ENCODE measurements at places on chromosomes 1 and 21.
A peak's percentile ranks its signal among the peaks of the same experiment; 100 is the strongest.

- no peak for DNase-seq
- no peak overlapping the region for H3K4me3 ChIP-seq
- H3K36me3 ChIP-seq = no peaks in the 10 kb centered on the region
- H3K4me1 ChIP-seq = peaks cover 5% of the 10 kb centered on the region
- H3K27me3 ChIP-seq = no peaks in the 10 kb centered on the region
Measured at GRCh38 chr1:109722908-109723691, 11.0 kb downstream of the GSTM5 start.

DNA sequence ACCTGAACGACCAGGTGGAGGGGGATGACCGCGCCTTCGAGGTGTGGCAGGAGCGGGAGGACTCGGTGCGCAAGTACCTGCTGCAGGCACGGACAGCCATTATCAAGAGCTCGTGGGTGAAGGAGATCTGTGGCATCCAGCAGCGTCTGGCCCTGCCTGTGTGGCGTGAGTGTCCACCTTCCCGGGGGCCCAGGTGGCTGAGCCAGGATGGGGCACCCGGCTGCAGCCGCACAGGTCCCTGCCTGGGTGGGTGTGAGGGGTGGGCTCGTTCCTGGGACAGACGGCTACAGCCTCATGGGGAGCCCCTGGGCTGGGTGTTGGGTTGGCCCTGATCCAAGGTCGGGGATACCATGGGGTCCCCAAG, 65.2 kb downstream of the TRIM11 start:
- H3K27me3 ChIP-seq = no peaks in the 10 kb centered on the region
- H3K4me1 ChIP-seq = no peaks in the 10 kb centered on the region
- H3K27ac ChIP-seq = no peak overlapping the region
- no peak overlapping the region for H3K4me3 ChIP-seq
- H3K36me3 ChIP-seq = peaks cover 9% of the 10 kb centered on the region

DNA sequence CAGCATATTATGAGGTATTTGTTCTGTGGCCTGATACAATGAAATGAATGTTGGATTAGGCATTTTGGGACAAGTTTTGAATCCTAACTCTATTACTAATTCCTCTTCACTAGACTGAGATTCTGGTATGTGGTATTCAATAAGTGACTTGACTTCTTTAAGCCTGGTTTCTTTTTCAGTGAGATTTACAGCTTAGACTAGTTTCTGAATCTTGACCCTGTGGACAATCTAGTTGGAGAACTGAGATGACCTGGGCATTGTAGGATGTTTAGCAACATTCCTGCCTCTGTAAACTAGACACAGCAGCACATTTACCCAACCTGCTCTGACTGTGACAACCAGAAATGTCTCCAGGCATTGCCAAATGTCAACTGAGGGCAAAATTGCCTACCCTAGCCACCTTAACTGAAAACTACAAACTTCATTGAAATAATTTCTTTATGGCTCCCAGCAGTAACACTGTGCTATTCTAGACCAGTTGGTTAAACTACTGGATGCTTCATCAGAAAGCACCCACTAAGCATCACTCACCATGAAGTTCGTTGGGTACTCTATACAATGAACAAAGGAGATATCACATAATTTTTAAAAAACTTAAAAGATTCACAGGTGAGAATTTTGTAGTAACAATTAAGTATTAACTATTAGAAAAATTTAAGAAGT, 16.8 kb downstream of the PTPRC start:
- no peaks in the 10 kb centered on the region for H3K36me3 ChIP-seq
- H3K27me3 ChIP-seq = no peaks in the 10 kb centered on the region
- H3K4me1 ChIP-seq = no peaks in the 10 kb centered on the region
- no peak overlapping the region for H3K4me3 ChIP-seq
- H3K27ac ChIP-seq = no peak overlapping the region
- DNase-seq = no peak

DNA sequence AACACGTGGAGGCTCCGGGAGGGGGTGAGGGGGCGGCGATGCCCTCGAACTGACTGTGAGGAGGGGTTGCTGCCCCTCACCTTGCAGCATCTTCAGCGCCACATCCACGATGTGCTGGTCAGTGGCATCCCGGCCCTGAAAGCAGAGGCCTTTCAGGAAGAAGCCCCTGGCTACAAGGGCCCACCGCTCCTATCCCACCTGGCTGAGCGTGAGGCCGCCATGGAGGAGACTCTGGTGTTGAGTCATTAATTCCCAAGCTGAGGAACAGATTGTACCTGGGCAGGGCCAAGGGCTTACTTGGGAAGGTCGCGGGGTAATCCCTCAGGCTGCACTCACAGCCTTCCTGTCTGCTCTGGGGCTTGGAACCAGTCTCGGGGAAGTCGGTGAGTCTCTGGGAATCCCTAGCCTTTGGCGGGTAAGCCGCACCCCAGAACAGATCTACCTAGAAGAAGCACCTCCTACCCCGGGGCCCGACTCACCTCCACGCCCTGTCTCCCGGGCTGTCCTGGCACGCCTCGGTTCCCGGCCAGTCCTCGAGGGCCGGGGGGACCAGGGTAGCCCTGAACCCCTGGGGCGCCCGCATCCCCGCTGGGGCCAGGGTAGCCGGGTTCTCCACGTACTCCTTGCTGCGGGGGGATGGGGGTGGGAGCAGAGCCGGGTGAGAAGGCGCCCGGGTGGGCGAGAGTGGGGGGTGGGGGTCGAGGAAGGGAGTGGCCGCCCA, 13.9 kb downstream of the COL9A2 start:
- no peaks in the 10 kb centered on the region for H3K4me1 ChIP-seq
- H3K27ac ChIP-seq = no peak overlapping the region
- no peak overlapping the region for H3K4me3 ChIP-seq
- H3K27me3 ChIP-seq = no peaks in the 10 kb centered on the region
- no peak for DNase-seq

- DNase-seq = no peak
- no peaks in the 10 kb centered on the region for H3K4me1 ChIP-seq
- no peak overlapping the region for H3K4me3 ChIP-seq
- no peak overlapping the region for H3K27ac ChIP-seq
- H3K27me3 ChIP-seq = no peaks in the 10 kb centered on the region
Measured at GRCh38 chr1:90274376-90274775, 279.5 kb downstream of the ZNF326 start.

DNA sequence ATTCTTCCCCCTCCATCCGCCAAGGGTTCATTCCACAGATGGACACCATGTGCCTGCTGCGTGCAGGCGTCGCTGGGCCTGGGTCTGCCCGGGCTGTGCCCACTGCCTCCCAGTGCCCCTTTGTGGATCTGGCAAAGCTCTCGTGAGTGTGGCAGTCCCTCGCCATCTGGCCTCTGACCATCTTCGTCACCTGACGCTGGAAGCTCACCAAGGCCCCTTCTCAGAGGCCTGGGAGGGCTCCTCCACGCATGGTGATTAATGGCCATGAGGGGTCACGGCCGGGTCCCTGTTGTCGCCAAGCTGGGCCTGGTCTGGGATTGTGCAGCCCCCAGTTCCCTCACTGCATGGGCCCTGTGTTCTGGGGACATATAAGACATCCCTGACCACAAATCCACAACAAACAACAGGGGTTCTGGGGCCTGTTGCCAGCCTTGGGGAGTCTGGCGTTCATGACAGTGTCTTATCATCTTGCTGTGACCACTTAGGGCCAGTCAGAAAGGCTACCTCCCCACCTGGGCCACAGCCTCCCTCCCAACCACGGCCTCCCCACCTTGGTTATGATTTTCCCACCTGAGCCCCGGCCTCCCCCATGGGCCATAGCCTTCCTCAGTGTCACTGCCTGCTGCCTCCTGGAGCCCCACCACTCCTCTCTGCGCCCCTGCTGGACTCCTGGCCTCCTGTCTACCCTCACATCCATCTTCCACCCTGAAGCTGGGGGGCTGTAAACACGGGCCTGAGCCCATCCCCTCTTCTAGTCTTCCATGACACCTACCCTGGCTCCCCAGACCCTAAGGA, 27.9 kb downstream of the SLC45A1 start:
- peaks cover 28% of the 10 kb centered on the region for H3K4me1 ChIP-seq
- peaks cover 10% of the 10 kb centered on the region for H3K27me3 ChIP-seq
- H3K27ac ChIP-seq = no peak overlapping the region
- peaks cover 8% of the 10 kb centered on the region for H3K36me3 ChIP-seq

- no peak overlapping the region for H3K27ac ChIP-seq
- H3K27me3 ChIP-seq = no peaks in the 10 kb centered on the region
- H3K36me3 ChIP-seq = no peaks in the 10 kb centered on the region
- DNase-seq = no peak
- H3K4me1 ChIP-seq = peaks cover 9% of the 10 kb centered on the region
- no peak overlapping the region for H3K4me3 ChIP-seq
Measured at GRCh38 chr1:53402891-53403655, 56.1 kb upstream of the DMRTB1 start.

- no peaks in the 10 kb centered on the region for H3K36me3 ChIP-seq
- H3K27ac ChIP-seq = peak overlapping the region; percentile 75
- H3K4me1 ChIP-seq = peaks cover 4% of the 10 kb centered on the region
Measured at GRCh38 chr21:43853851-43854772, 10.9 kb upstream of the AGPAT3 start.

GRCh38 chr1:10800778-10801177, 4.3 kb upstream of the CASZ1 start:
- no peak overlapping the region for H3K4me3 ChIP-seq
- H3K27me3 ChIP-seq = peaks cover 92% of the 10 kb centered on the region
- no peaks in the 10 kb centered on the region for H3K36me3 ChIP-seq
- no peak overlapping the region for H3K27ac ChIP-seq
- H3K4me1 ChIP-seq = no peaks in the 10 kb centered on the region
- DNase-seq = no peak

DNA sequence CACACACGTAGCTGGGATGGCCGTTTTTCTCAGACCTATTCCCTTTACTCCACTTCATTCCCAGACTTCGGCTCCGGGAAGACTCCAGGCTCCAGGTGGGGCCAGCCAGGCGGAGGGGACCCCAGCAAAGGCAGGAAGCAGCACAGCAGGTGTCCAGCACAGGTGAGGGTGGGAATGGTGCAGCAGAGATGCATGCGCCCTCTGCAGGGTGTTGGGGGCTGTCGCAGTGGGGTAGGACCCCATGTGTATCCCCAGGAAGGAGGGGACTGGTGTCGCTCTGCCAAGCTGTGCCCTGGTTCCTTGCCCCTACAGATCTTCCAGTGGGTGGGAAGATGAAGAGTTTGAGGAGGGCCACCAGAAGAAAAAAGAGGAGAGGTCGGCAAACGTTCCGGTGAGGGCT, 5.3 kb downstream of the TTC24 start:
- peaks cover 9% of the 10 kb centered on the region for H3K4me1 ChIP-seq
- H3K27ac ChIP-seq = no peak overlapping the region
- no peak overlapping the region for H3K4me3 ChIP-seq
- no peaks in the 10 kb centered on the region for H3K36me3 ChIP-seq
- no peak for DNase-seq

GRCh38 chr1:117336088-117336817, 31.0 kb upstream of the MAN1A2 start:
- H3K36me3 ChIP-seq = no peaks in the 10 kb centered on the region
- no peaks in the 10 kb centered on the region for H3K4me1 ChIP-seq
- no peak for DNase-seq
- no peak overlapping the region for H3K27ac ChIP-seq
- H3K4me3 ChIP-seq = no peak overlapping the region

DNA sequence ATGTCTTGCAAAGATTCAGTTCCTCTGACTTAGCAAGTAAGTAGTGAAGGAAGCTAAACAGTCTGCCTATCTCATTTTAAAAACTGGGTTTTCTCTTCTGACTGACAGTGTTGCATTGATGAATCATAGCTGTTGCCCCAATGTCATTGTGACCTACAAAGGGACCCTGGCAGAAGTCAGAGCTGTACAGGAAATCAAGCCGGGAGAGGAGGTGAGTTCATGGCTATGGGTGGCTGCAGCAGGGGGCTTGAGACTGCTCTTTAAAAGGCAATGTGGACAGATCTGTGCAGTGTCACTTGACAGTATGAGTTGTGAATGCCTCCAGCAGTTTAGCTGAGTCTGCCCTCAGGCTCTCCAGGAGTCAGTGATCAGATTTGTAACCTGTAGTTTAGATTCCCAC, 46.6 kb downstream of the SMYD2 start:
- peaks cover 6% of the 10 kb centered on the region for H3K4me1 ChIP-seq
- H3K4me3 ChIP-seq = no peak overlapping the region
- DNase-seq = no peak
- H3K36me3 ChIP-seq = peaks cover 5% of the 10 kb centered on the region
- H3K27ac ChIP-seq = no peak overlapping the region
- H3K27me3 ChIP-seq = no peaks in the 10 kb centered on the region

- no peaks in the 10 kb centered on the region for H3K4me1 ChIP-seq
- DNase-seq = no peak
- H3K4me3 ChIP-seq = no peak overlapping the region
Measured at GRCh38 chr1:244314921-244315559, 136.7 kb downstream of the ADSS2 start.

DNA sequence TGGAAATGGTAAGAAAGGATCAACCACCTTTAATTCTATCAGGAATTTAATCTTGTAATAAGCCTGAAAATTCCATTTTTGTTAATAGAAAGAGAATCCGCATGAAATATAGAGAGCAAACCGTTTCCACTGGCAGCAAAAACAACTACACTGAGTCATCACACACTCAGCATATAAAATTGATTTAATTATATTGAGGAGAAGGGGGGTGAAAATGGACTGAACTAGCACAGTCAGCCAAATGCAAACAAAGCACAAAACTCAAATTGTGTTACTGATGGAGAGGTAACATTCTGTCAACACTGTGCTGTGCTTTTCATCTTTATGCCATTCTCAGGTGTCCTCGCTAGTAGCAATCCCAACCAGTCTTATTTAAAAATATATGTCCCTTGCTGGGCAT, 1583.9 kb downstream of the MRPL39 start:
- H3K27ac ChIP-seq = no peak overlapping the region
- no peaks in the 10 kb centered on the region for H3K27me3 ChIP-seq
- no peaks in the 10 kb centered on the region for H3K36me3 ChIP-seq
- H3K4me1 ChIP-seq = no peaks in the 10 kb centered on the region
- no peak overlapping the region for H3K4me3 ChIP-seq

DNA sequence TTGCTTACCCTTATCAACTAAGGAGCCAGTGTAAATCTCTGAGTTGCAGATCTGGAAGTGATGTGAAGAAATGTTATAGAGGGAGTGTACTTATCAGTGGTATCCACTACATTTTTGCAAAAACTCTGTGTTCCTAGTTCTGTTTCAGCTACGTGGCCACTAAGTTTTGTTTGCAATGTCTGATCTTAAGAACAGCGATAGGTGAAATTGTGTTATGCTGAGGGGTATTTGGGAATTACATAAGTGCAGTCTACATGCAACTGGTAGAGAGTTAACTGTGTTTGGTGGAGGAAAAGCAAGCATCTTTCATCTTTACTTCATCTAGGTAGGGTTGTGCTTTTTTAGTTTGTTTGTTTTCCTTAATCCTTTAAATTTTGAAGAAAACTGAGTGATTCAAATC, 198.8 kb upstream of the SGIP1 start:
- peaks cover 6% of the 10 kb centered on the region for H3K36me3 ChIP-seq
- H3K27ac ChIP-seq = peak overlapping the region; percentile 83
- no peak for DNase-seq
- peaks cover 79% of the 10 kb centered on the region for H3K4me1 ChIP-seq
- H3K4me3 ChIP-seq = peak overlapping the region; percentile 83

All from neural crest cell (in vitro differentiated cells).